ENCODE measurements at places on chromosomes 7 and 10.

DNA sequence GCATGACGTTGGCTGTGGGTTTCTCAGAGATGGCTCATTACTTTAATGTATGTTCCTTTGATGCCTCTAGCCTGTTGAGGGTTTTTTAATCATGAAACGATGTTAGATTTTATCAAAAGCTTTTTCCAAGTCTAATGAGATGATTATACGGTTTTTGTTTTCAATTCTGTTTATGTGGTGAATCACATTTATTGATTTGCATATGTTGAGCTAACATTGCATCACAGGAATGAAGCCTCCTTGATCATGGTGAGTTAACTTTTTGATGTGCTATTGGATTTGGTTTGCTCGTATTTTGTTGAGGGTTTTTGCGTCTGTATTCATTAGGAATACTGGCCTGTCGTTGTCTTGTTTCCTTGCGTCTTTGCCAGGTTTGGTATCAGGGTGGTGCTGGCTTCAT, 52.3 kb upstream of the PTPN12 start:
- DNase-seq = no peak

GRCh38 chr7:100708395-100708794, 2.5 kb downstream of the POP7 start:
- no peak for DNase-seq

- no peak for DNase-seq
Observed at GRCh38 chr7:105304040-105304895, 84.5 kb downstream of the SRPK2 start.

- DNase-seq = no peak
Observed at GRCh38 chr7:7516156-7516555, 19.5 kb downstream of the COL28A1 start.

GRCh38 chr10:101090597-101090996, 28.8 kb downstream of the KAZALD1 start:
- DNase-seq = no peak

DNA sequence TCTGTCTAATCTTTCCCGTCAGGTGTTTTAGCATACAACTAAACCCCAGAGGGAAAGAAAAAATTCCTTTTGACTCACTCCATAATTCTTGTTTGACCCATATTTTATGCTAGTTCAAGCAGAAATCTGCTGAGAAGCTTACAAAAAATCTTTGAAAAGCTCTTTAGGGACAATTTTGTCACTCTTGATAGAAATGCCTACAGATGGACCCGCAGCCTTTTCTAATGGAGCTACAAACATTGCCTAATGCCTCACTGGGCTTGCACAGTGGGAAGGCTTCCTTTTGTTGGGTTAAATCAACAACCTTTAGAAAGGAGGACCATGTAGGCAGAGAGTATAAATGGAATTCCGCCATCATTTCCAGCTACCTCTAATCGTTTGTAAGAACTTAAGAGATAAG, 344.5 kb downstream of the PCLO start:
- DNase-seq = no peak

DNA sequence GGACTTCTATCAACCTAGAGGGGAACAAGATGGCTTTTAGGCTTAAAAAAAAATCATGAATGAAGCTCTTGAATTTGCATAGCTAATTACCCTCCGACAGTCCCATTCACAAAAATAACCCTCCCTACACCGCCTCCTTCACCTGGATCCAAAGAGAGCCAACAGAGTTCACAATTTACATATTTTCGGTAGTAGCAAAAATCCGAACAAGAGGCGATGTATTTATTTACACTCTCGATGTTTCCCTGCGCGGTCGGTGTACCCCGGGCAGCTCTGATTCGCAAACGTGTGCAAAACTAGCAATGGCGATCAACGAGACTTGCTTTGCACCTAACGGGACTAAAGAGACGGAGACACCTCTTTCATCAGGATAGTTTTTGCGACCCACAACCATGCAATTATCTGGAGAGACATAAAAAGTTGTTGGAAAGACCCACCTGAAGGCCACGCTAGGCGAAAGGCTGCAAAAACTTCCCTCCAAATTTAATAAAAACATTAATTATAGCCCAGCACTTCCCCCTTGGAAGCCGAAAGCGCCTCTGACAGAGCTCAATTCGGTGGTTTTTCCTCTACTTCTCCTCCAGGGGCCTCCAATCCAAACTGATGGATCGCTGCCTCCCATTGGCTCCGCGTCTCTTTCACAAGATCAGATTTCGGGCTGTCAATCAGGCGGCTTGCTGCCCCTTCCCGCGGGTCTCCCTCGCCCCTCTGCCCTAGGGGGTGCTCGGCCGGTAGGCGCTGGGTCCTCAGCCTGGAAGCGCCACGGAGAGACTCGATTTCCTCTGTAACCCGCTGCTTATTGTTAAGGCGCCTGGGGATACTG, at the start of gene ETV1:
ETV1 (minus strand) TSS at position 541 of the 823 bp plus-strand sequence. CDS start 614 bp downstream, outside the sequence.
- no peak for DNase-seq
